Stimulated activated naive CD8-positive, alpha-beta T cell treated with anti-CD3 and anti-CD28 coated beads, Interleukin-15, amount 100 ng/mL, for 72 hours (primary cell): ENCODE measurements at places on chromosomes 4 and X.

DNA sequence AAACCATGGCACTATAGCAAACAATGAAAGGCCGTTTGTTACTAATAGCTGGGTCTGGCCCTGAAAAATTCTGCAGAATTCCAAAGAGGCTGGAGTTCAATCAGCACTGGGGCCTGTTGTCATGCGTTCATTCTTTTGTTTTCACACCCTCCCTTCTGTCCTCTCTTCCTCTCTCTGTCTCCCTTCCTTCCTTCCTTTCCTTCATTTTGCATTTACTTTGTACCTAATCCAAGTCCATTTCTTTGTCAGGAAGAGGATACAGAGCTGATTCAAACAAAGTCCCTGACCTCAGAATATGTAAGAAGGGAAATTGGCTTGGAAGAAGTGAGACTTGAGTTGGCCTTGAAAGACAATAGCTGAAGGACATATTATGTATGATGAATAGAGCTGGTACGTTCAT, 119.6 kb upstream of the LDB2 start:
- DNase-seq: no peak

GRCh38 chr4:98601708-98602107, 56.7 kb downstream of the TSPAN5 start:
- peak; percentile 20 for DNase-seq

DNA sequence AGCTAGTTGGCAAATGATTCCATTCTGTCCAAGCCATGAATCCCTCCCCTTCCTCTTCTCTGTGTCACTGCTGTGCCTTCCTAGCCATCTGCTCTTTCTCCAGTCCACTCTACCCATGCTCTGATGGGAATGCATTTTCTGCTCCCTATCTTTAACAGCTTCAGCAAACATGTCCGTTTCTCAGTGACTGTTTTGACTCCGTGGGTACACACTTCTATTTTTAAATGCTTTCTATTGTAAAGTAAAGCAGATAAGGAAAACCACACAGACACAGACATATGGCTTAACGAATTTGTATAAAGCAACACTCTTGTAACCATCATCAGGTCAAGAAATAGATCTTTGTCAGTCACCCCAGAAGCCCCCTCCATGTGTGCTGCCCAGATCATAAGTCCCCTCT, 72.4 kb upstream of the KLHL13 start:
- no peak for DNase-seq

GRCh38 chr4:47213971-47214370, 182.6 kb downstream of the GABRB1 start:
- no peak for DNase-seq

- DNase-seq: no peak
These were observed 11.6 kb upstream of the TNIP2 start for GRCh38 chr4:2767705-2768074.

DNA sequence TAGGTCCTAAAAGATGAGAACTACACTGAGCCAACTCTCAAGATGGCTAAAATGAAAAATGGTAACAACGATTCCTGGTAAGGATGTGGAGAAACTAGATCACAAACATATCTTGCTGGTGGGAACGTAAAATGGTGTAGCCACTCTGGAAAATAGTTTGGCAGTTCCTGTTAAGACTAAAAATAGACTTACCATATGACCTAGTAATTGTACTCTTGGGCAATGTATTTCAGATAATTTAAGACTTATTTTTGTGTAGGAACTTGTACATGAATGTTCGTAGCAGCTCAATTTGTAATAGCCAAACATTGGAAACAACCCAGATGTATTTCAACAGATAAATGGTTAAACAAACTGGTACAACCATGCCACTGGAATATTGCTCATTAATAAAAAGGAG, 106.2 kb downstream of the HDAC8 start:
- no peak for DNase-seq

DNA sequence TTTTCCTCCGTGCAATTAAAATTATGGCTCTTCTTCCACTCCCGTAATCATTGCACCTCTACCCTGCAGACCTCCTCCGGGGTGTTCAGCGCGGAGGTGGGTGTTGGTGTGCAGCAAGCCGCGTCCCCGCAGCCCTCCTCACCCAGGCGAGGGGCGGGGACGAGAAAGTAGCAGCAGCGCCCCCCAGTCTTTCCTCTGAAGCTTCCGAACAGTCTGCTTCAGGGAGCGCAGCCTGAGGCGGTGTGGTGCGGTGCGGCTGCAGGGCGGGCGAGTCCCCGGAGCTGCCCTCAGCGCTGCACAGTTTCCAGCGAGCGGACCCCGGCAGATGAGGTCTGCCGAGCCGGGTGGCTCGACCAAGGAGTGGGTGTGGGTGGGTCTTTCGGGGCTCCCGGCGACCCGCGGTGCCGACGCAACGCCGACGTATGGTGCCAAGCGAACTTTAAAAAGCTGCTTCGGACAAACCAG, at the start of gene FRAS1:
Gene FRAS1 (plus strand): TSS at position 189 of the 465 bp plus-strand sequence. CDS start 687 bp downstream, outside the sequence.
- DNase-seq: peak; percentile 29
